ENCODE measurements at places on chromosomes 3 and 15.

DNA sequence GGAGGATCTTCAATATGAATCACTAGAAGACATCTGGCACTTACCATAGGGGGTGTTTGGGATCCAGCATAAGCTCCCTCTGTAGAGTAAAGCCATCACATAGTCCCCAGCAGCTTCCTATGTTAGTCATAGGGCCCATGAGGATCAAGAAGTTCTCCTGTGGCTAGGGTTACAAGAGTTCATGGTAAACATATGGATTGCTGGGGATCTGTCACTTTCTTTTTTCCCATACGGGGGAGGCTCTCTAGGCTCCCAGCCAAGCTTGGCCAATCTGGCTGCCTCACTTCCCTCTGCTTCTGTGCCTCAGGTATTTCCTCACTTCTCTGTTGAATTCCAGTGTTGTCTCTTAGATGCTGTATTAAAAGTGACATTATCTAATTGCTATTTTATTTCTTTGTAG, 597.9 kb downstream of the PDCD6IP start:
- peak; percentile 70 for DNase-seq

GRCh38 chr15:73996939-73997338, 2.4 kb downstream of the PML start:
- DNase-seq: peak; percentile 67

GRCh38 chr15:58227706-58228543, 89.7 kb downstream of the AQP9 start:
- DNase-seq: peak; percentile 85

- DNase-seq: no peak
Observed at GRCh38 chr15:77607894-77608261, 24.8 kb downstream of the LINGO1 start.

- no peak for DNase-seq
Observed at GRCh38 chr15:37001417-37001816, 98.9 kb downstream of the MEIS2 start.

DNA sequence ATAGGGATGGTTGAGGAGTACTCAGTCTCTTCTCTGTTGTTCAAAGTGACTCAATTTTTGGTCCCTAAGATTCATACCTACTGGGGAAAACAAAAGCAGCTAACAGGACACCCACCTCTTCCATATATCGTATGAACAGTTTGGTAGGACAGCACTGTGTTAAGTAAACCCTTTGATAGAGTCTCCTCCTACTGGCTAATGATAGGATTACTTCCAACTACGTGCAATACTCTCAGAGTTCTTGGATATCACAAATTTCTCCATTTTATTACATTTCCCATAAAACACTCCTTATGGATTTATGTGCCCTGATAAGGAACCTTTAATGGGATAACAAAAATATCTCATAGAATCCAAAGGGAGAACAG, 200.2 kb upstream of the GOLGA6L4 start:
- peak; percentile 51 for DNase-seq

GRCh38 chr3:112582244-112582874, 20.5 kb downstream of the SLC35A5 start:
- peak; percentile 51 for DNase-seq

- DNase-seq: no peak
Observed at GRCh38 chr3:28115316-28115715, 126.1 kb upstream of the CMC1 start.

DNA sequence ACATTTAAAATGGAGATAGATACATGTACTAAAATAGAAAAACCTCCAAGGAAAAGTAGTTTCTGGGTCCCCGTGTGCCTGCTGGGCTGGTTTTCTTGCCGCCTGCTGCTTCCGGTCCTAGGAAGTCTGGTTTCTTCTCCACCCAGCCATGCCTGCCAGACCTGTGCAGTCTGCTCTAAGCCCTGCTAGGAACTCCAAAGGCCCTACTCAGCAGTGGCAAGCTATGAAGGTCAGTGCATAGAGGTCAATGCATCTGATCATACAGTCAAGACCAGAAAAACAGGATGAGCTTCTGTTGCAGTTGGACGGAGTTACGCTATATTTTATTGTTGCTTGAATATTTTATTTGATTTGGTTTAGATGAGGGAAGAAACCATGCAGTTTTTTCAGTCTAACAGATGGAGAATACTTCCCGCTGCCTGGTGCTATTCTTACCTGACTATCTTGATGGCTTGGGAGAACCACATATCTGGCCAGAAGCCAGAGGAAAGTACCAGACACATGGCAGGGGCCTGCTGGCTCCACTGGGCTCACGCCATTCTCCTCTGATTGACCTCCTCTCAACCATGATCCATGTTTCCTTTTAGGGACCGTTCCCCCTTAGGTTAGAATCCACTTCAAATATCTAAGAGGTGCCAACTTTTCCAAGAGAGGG, 226.8 kb upstream of the ST8SIA2 start:
- DNase-seq: no peak

DNA sequence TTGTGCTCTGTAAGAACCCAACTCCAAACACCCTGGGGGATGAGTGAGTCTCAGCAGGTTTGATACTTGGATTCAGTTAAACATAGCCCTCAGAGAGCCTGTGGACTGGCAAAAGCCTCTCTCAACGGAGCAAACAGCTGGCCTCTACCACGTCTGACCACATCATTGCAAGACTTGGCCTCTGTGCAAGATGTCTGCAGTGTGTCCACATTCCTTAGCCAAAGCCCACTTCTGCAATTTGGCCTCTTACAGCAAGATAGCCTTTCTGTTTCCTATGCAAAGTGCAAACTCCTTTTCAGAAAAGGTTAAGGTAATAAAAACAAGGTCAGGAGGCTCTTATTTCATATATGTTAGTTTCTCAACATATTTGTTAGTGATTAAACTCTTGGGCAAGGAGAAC, 27.9 kb downstream of the FBN1 start:
- peak; percentile 38 for DNase-seq

DNA sequence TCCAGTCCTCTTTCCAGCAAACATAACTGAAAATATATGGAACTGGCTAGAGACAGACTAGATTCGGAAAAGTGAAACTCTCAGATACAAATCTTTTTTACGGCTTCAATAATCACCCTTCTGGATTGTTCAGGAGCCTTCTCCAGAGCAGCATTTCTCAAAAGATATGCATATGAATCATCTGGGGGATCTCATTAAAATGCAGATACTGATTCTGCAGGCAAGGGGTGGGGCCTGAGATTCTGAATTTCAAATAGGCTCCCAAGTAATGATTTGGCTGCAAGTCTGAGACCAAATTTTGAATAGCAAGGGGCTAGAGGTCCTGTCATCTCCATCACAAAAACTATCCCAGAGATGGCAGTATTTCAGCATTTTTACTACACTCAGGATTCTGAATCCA, 165.4 kb downstream of the CTNNB1 start:
- DNase-seq: no peak

- DNase-seq: no peak
Observed at GRCh38 chr3:124582196-124582595, 148.1 kb upstream of the UMPS start.

- no peak for DNase-seq
Observed at GRCh38 chr15:40092256-40092978, 16.3 kb downstream of the BMF start.

- DNase-seq: no peak
Observed at GRCh38 chr3:66655044-66655443, 154.2 kb upstream of the LRIG1 start.

DNA sequence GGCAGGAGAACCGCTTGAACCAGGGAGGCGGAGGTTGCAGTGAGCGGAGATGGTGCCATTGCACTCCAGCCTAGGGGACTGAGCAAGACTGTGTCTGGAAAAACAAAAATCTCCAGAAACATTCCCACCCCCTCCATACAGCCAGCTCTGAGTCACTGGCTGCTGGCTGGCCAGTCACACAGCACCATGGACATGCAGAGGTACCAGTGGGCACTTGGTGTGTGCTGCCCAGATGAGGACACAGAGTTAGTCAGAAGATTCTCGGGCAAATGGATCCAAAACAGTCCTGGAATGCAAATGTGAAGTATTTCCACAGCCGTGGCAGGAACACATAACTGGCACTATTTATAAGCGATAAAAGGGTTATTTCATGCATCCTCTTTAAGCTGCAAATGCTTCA, 44.6 kb downstream of the BDH1 start:
- peak; percentile 52 for DNase-seq

DNA sequence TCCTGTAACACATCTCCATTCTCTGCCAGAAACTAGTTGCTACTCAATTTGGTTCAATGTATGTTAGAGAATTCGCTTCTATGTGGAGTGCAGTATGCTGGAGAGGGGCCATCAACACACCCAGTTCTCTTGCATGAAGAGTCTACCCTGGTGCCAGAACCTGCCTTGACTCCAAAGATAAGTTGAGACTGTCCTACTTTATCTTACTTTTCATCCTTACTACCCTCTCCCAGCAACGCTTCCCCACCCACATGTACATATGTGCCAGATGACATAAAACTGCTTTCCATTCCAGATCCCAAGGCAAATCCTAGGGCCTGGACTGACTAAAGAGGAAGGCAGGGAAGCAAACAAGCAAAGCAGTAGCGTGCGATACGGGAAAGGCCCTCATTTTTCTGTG, 442.6 kb upstream of the THRB start:
- no peak for DNase-seq

Data from MCF 10A (cell line).